CD14-positive monocyte (primary cell): ENCODE measurements at places on chromosomes 3 and 15.

GRCh38 chr15:40869686-40870085 is 4.3 kb downstream of the RHOV start:
- DNase-seq: no peak

GRCh38 chr3:129686941-129687340 is 80.5 kb upstream of the PLXND1 start:
- peak; percentile 14 for DNase-seq

DNA sequence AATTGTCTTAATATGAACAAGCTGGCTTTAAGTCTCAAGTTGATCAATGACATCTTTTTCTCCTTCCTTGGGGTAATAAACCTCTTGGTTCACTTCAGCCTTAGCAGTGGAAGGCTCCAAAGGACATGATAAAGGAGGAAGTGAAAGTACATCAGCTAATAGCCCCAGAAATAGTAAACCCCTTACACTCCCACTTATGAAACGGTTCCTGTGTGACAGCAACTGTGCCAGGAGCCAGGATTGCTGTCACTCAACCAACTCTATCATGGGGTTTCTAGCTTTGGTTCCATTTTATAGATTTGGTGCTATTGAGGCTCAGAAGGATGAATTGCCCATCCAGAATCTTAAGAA is 216.7 kb downstream of the ABHD5 start:
- peak; percentile 10 for DNase-seq

DNA sequence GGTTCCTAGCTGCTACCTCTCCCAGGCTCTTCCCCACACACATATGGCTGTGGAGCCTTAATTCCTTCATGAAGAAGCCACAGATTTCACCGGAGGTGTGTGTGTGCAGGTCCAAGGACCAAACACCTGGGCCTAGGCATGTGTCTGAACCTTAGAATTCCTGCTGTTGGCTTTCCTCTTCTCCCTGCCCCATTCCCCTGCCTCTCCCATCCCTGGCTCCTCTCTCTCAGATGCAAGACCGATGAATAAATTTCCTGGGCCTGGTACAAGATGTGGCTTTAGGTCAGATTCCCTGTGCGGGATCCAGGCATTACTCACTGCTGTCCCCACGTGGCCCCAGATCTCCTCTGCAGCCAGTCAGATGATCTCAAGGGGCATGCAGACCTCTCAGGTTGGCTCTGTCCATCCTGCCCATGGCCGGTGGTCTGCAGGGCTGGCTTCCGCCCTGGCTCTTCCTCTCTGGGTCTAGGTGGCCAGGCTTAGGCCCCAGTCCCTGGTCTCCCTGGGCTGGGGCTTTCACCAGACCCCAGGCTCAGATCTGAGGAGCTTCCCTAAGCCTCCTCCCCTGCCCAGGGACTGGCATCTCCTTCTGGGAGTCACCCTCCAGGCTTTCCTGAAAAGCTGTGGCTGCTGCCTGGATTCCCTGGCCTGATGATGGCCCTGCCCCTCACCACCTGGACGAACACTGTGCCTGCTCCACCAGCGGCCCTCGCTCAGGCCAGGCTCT is 20.5 kb downstream of the CCR9 start:
- no peak for DNase-seq

DNA sequence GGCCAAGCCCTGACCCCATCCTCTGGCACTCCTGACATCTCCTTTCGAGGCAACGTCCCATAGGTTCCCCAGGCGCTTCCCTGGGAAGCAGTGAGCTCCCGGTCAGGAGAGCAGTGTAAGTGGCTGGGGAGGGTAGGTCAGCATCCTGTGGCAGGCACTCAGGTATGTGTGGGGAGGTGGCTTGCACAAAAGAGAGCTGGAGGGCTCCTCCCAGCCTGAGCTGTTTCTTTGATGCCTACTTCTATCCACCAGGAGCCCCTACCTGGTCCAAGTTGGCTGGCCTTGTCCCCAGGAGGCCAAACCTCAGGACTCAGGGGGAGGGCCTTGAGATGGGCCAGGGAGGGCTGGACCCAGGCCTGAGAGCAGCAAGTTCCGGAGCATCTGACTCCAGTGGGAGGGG is 31.7 kb upstream of the LINGO1 start:
- no peak for DNase-seq

DNA sequence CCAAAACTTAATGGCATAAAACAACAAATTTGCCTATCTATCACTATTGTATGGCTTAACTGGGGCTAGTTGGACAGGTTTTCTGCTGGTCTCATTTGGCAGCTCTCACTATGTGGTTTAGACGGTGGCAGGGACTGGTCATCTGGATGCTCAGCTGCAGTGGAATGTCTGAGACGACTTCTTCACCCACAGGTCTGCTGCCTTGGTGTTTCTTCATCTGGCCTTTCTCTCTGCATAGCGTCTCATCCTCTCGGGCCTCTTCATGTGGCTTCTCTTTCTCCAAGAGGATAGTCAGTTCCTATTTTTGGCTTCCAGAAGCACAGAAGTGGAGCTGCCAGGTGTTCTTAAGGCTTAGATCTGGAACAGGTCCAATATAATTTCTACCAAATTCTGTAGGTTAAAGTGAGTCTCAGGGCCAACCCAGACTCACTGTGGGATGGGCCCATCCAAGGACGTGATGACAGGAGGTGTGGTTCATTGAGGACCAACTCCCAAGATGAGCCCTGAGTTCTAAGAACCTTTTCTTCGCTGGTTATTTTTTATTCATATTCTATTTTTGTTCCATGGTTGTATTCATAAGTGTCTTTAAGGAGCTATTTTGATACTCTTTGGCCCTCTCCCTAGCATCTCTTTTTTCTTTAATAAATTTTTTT is 18.6 kb downstream of the UBE2Q2 start:
- DNase-seq: no peak

DNA sequence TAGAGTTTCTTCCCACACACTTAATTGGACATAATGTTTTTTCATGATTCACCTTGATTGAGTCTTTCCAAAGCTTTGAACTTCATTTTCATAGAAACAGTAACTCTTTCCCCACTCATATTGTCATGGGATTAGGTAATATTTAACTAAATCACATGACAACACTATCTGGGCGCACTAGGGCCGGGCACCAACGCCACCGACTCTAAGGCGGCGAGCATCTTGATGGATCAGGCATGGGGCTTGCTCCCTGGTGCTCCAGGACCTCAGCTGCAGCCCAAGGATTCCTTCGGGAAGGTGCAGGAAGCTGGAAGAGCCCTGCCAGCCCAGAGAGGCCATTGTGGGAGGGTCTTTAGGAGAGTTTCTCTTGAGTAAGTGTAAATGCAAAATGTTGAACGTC is 193.1 kb upstream of the UBE3A start:
- DNase-seq: no peak

DNA sequence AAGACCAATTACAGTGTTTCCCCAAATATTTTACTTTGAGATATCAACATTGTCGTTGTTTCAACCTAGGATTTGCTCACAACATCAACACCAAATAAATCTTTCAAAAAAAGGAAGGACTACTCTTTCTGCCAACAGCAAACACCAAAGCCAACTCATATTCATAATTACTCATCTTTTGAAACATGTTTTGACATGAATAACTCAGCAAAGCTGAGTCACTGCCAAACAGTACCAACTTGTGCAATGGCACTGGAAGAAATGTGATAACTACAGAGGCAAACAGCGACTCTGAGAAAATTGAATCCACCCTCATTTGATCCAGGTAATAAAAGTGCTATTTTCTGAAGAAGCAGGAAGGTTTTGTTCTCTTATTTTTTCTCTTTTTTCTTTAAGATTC is 67.2 kb downstream of the PEX5L start:
- no peak for DNase-seq

DNA sequence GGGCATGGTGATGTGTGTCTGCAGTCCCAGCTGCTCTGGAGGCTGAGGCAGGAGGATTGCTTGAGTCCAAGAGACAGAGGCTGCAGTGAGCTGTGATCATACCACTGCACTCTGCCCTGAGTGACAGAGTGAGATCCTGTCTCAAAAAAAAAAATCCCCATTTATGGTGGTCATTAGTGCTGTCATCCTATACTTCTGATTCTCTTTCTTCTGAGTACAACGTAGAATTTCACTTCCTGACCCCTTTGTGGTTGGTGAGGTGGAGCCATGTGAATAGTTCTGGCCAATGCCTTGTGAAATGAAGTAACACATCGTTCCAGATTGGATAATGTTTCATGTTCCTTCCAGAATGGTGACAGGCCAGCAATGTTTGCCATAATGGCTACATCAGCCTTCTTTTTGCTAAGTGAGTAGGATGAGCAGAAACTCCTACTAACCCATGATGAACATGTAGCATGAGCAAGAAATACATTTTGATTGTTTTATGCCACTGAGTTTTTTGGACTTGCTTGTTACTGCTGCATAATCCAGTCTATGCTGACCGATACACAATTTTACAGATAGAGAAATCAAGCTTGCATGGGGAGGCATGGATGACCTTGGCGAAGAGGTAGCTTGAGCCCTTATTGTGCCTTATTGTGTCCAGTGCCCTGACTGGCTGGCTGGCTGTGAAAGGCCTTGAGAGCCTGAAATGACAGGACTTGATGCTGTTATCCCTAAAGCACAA is 30.9 kb upstream of the TLE3 start:
- peak; percentile 29 for DNase-seq

DNA sequence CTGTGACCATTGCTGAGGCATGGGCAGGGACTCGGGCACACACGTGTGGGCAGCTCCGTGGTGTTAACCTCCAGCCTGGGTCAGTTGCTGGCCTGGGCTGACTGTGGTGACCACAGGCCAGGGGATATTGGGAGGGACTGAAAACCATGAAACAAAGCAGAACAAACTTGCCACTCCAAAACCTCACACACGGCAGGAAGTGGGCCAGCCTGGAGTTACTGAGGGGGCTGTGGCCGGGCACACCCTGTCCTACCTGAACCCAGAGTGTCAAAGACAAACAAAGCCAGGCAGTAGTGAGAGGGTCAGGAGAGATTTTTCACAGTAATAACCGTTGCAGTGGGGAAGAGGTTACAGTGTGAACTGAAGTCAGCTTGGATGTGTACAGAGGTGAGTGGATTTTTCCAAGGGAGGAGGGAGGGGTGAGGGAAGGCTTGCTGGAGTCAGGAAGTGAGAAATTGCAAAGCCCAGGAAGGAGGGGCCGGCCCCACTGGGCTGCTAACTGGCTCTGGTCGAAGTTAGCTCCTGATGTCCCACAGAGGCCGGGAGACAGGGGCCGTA is 40.0 kb upstream of the ATP10A start:
- DNase-seq: no peak

DNA sequence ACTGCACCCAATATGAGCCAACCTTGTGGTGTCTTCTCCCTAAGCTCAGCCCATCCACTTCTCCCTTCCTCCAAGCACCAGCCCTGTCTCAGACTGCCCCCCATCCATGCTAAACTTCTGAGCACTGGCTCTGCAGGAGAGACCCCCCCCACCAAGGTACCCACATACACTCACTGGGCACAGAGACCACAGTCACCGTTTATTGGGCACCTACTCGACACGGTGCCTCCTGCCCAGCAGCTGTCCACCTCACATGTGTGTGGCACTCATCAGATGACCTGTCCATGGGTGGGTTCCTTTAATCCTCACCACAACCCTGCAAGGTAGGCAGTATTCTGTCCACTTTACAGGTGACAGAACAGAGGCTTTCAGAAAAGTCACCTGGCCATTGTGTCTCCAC is 22.3 kb upstream of the SFMBT1 start:
- no peak for DNase-seq

DNA sequence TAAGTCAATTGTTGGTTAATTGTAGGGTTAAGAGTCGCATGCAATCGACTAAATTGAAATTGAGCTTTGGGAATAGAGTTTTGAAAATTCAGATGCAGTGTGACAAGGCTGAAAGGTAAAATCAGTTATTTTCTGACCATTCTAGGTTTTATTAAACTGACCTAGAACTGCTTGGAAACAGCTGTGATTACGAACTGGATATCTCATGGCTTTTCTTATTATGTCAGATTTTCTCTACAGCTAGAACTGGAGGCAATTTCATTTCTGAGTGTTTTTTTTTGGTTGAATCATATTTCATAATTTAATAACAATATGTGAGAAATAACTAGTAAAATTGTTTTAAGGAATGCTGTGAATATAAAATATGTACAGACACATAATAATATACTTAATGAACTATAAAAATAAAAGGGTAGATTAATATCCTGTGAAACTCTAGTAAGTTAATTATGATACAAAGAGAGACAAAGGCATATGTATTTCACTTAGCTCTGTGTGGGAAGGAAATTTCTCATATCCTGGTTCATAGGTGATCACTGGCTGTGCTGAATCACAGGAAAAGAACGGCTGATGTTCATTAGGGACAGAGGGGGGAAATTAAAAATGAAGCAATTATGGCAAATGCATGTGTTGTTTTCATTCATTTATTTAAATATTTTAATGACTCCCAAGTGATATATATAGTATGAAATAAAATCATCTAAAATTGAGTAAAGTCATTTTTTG is 403.2 kb downstream of the ZIC1 start:
- no peak for DNase-seq

DNA sequence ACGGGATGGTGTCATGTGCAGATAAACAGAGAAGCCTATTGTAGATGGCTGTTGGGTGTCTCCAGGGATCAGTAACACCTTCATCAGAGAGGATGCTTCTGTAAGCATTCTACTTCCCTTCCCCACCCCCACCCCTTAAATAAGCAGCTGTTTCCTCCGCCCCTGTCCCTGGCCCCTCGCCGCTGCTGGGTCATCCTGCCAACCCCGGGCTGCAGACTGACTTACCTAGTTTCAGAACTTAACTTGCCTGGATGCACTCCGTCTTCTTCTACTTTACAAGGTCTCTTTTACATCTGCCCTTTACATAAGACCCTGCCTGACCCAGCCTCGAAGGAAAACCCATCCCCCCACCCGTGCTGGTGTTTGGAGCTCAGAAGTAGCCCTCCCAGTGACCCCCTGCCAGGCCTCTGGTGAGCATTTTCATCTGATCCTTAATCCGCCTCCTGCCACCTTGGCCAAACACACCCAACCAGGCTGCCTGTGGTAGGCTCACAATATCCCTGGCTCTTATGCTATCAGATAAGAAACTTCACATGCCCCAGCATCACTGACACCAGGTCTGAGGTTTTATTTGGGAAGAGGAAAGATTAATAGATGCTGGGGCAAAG is 103.0 kb upstream of the HES1 start:
- no peak for DNase-seq

GRCh38 chr3:60070366-60070765 is 1020.5 kb upstream of the CFAP20DC start:
- no peak for DNase-seq

DNA sequence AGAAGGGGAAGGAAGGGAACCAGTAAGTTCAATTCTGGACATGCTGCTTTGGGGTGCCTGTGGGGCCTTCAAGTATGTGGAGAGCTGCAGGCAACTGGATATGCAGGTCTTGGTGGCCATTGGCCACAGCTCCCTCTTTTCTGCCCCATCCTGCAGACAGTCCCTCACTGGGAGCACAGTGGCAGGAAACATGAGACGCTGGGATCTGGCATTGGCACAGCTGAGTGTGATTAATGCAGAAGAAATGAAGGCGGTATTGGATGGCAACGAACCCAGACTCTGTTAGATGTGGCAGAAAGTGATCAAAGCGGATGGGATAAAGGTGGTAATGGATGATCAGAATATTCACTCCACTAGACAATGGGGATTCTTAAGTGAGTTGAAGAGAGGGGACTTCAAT is 23.2 kb upstream of the VPS8 start:
- DNase-seq: no peak

- DNase-seq: no peak
Measured at GRCh38 chr15:62666046-62666445, 376.5 kb upstream of the TPM1 start.
